ENCODE measurements at places on chromosomes 13 and 19. TPM values are rescaled to one million over a fixed set of nuclear protein-coding genes. Genes with fewer than 3 reads are reported as not detected.

DNA sequence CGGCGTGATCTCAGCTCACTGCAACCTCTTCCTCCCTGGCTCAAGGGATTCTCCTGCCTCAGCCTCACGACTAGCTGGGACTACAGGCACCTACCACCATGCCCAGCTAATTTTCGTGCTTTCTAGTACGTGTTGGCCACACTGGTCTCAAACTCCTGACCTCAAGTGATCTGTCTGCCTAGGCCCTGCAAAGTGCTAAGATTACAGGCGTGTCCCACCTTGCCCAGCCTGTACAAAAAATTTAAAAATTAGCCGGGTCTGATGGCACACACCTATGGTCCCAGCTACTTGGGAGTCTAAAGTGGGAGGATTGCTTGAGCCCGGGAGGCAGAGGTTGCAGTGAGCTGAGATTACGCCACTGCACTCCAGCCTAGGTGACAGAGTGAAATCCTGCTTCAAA, 4.7 kb upstream of the MEX3D start:
- DNase-seq, result no peak

- DNase-seq, result peak; percentile 93
Observed at GRCh38 chr13:102042746-102043145, 359.1 kb downstream of the FGF14 start.

The LGALS4 gene
- total RNA-seq, result not detected

DNA sequence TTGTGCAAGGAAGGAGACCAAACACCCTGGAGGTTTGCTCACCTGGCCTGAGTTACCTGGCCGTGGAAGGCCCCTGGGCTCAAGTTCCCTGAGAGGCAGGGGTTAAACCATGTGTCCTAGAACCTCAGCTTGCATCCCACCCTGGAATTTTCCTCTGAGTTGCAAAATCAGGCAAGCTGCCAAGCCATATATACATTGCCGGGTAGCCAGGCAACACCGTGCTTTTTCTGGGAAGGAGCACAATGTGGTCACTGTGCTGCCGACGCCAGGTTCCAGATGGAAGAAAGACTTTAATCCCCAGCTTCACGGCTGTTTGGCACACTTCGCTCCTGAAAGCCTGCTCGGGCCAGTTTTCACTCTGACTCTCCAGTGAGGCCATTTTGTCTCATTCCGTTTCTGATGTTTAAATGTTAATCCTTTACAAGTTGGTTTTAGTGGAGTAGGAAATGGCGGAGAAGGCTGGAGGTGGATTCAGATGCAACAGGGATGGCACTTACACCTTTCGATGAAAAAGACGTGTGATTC, 60.1 kb upstream of the PEG3 start:
- no peak for DNase-seq

The SPACA4 gene
- total RNA-seq, result 0.55 TPM

DNA sequence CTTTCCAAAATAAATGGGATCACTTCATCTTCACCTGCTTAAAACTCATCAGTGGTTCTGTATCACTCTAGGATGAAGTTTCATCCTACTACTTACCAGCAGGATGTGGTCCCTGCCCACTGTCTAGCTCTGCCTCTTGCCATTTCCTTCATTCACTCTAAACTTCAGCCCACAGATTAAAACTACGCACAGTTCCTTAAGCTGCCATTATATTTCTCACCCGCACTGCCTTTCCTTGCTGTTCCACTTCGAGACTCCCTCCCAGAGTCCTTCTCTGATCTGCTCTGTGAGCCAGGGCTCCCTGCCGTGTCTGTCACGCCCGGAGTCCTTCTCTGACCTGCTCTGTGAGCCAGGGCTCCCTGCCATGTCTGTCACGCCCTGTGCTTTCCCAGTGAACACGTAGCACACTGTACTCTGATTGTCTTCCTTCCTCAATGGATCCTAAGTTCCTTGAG, 52.0 kb upstream of the NPAS1 start:
- peak; percentile 51 for DNase-seq

DNA sequence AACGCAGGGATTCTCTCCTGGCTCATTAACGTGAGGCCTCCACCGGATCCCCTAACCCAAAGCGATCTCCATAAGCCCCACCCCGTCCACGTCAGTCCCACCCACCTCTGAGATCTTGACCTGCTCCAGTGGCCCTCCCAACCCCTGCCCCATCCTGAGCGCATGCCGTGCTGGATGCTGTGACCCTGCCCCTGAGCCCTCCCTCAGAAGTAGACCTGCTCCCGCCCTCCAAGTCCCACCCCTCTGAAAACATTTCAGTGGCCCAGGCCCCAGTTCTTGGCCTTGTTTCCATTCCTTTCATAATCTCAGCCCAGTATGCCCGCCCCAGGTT, 19.9 kb downstream of the LMTK3 start:
- no peak for DNase-seq

GRCh38 chr13:99273128-99273527, 14.9 kb upstream of the GPR18 start:
- DNase-seq, result no peak

DNA sequence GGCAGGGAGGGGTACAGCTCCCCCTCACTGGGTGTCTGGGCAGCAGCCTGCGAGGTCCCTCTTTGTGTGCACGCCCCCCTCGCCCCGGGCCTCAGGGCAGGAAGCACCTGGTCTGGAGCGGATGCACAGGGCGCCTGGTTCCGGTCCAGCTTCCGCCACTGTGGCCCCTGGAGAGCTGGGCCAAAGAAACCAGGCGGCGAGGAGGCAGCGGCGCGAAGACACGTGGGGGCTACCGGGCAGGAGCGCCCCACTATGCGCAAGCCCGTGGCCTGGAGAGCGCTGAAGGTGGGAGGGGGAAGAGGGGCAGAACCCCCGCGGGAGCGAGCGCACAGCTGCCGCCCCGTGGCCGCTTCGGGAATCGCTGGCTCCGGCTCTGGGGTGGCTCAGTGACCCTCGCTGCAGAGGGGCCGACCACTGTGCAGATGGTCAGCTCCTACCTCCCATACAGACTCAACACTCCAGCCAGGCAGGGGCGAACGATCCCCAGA, 1.7 kb upstream of the LYL1 start:
- no peak for DNase-seq

All from G401 (cell line).